Stimulated activated CD4-positive, alpha-beta T cell treated with anti-CD3 and anti-CD28 coated beads, Interleukin-12 subunit alpha, Interleukin-12 subunit beta, amount 100 ng/mL, for 4 hours (primary cell): ENCODE measurements at places on chromosomes 6 and 20.

DNA sequence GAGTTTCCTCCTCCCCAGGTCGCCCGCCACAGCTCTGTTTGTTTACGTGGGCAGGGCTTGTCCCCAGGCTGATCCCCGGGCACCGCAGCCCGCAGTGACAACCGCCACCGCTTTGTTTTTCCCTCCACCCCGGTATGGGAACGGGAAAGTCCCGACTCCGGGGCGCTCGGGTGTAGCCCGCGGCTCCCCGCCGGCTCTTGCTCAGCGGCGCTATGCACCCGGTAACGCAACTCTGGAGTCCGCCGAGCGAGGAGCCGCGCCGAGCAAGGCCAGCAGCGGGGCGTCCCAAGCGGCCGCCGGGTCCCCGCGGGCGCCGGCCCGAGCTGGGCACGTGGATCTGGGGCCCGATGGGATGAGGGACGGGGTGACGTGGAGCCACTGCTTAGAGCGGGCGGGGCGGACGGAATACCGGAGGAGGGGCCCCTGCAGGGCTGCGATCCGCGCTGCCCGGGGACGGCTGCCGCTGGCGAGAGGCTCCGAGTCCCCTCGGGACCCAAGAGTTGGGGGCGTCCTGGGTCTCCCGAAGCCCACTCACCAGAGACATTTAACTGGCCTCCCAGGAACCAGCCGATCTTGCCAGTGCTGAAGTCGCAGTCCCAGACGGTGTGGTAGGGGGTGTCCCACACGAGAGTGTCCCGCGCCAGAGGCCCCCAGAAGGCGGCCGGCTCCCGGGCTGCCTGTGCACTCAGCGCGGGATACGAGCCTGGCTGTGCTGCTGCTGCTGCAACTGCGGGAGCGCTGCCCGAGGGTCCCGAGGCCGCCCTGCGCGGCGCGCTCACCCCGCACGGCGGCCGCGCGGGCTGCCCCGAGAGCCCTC is 497 bp downstream of the ACSS1 start:
- DNase-seq = peak; percentile 59

- DNase-seq = no peak
These were observed 28.2 kb downstream of the SUN5 start for GRCh38 chr20:32975698-32976674.

- DNase-seq = no peak
These were observed 260.3 kb upstream of the FAM83B start for GRCh38 chr6:54586251-54586650.

- no peak for DNase-seq
These were observed 242.9 kb downstream of the CDC5L start for GRCh38 chr6:44630125-44631028.
